NCI-H1930 (cell line): ENCODE measurements at places on chromosomes 7 and 10.

DNA sequence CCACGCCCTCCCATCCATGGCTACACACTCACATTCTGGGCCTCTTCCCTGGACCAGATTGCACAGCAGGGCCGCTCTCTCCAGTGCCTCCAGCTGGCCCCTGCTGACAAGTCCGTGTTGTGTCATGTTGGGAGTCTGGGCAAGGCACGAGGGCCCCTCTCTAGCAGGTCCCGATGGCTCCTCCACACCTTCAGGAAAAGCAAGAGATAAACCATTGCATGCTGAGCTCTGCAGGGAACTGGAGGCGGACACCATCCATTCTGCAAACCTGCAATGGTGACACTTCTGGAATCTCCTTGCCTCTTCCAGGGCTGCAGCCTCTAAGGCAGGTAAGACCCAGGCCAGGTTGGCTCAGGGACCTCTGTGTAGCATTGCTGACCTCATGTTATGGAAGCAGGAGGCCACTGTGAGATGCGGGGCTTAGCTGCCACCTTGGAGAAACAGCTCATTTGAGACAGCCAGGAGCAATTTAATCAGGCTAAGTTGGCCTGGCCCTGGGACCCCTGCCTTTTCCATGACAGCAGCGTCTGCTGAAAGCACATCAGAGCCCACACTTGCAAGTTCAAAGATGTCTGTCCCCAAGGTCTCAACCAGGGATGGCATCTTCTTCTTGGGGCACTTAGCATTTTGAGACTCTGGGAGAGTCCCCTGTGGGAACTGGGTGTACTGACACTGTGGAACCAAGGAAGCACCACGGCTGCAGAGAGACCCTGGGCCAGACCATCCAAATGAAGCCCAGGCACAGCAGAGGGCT, 34.2 kb upstream of the LEP start:
- DNase-seq, result no peak

DNA sequence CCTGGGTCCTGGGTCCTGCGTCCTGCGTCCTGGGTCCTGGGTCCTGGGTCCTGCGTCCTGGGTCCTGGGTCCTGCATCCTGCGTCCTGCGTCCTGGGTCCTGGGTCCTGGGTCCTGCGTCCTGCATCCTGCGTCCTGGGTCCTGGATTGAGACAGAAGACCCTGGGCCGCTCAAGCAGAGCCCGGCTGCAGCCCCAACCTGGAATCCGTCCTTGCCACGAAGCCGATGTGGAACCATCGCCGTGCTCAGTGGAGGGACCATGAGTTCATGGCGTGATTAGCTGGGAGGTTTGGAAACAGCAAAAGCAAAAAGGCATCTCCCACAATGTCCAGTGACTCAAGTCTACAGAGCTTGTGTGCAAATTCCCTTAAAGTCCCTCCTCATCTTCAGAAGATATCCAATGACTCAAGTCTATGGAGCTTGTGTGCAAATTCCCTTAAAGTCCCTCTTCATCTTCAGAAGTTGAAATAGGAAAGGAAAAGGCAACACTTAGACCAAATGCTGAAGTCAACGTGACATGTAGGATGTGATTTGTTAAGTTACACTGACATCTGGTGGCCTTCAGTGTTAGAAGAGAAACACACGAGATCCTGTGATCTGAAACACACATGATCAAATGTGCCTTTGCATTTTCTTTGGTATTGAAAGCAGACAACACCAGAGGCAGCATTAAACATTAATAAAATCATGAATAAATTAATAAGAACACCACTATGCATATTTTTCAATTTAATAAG, 179.9 kb downstream of the PTPRN2 start:
- peak; percentile 49 for DNase-seq

GRCh38 chr10:32056136-32057035, at the start of gene KIF5B:
TSS of gene KIF5B (minus strand) at chr10:32056425. CDS start at chr10:32055973, 452 bp downstream.
- DNase-seq, result peak; percentile 34

DNA sequence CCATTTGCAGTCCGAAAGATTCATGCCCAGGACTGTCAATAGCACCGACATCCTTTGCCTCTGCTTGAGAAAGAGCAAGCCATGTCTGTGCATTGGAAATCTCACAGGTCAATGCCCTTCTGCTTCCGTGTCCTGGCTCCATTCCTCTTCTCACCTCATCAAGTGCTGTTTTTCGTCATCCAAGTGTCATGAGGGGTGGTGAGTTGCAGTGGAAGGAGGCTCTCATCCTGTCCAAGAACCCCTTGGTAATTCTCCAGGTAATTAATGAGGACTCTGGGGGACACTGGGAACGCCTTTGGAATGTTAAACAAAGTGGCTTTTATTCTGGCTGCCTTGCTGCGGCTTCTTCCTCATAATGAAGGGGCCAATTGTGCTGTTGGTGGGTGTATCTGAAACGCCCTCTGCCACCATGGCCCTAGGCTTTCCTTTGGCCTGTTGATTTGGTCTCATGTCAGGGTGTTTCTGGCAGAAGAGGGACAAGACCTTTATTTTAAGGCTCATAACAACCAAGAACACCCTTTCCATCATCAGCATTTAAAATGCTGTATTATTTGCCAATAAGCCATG, 57.7 kb downstream of the PPP1R3C start:
- DNase-seq, result no peak
